ENCODE measurements at places on chromosomes 2 and 18.

GRCh38 chr2:207409517-207409916, 120.2 kb upstream of the CREB1 start:
- no peak for DNase-seq
- H3K36me3 ChIP-seq = no peaks in the 10 kb centered on the region
- peaks cover 11% of the 10 kb centered on the region for H3K4me1 ChIP-seq
- H3K27me3 ChIP-seq = no peaks in the 10 kb centered on the region
- H3K4me3 ChIP-seq = no peak overlapping the region
- no peak overlapping the region for H3K27ac ChIP-seq

GRCh38 chr2:105183555-105184323, 57.8 kb upstream of the GPR45 start:
- H3K27me3 ChIP-seq = no peaks in the 10 kb centered on the region
- H3K4me3 ChIP-seq = no peak overlapping the region
- no peaks in the 10 kb centered on the region for H3K4me1 ChIP-seq

DNA sequence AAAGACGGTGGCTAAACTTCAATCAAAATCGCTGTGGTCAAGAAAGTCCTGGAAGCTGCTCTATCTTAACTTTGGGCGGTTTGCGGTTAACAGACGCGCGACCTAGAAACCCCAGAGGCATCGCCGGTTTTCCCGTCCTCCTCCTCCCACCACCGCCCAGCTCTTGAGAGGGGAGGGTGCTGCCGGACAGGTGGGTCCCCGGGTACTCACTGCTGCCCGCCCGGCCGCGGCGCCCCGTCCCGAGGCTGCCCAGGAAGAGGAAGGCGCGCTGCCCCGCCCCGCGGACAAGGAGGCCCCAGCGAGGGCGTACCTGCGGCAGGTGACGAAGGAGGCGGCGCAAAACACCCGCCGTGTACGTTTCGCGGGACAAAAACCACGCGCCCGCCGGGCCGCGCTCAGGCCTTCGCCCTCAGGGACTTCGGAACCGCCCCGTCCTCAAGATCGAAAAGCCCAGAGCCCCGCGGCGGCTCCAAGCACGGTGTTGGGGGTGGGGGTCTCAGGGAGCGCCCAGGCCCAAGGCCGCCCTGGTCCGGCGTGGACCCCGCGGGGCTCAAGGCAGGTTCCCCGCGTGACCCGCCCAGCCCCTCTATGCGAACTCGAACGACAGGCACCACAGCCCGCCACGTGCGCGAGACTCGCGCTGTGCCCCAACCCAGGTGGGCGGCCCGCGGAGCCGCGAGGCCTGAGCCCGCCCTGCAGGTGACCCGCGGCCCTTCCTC, at the start of gene SH3YL1:
TSS of gene SH3YL1 (minus strand) at position 259 of the 719 bp plus-strand sequence. CDS start at position 211, 48 bp downstream.
- DNase-seq = peak; percentile 59
- no peaks in the 10 kb centered on the region for H3K27me3 ChIP-seq
- peaks cover 2% of the 10 kb centered on the region for H3K4me1 ChIP-seq
- H3K36me3 ChIP-seq = peaks cover 34% of the 10 kb centered on the region
- H3K27ac ChIP-seq = no peak within 1 kb of the TSS

DNA sequence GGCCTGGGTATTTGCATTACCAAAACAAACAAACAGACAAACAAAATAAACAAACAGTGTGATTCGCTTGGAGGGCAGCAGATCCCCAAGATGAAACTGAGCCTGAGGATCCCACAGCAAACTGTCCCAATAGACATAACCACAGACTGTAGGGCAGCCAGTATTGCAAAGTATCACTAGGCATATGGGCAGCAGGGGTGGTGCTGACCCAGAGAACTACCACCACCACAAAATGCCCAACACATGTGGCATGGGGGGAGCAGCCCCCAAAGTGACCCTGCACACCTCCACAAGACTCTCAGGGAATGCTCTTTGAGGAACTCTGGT, 330.1 kb downstream of the CYRIA start:
- peaks cover 10% of the 10 kb centered on the region for H3K4me1 ChIP-seq
- H3K27ac ChIP-seq = no peak overlapping the region
- H3K4me3 ChIP-seq = no peak overlapping the region
- peaks cover 6% of the 10 kb centered on the region for H3K36me3 ChIP-seq
- no peaks in the 10 kb centered on the region for H3K27me3 ChIP-seq

DNA sequence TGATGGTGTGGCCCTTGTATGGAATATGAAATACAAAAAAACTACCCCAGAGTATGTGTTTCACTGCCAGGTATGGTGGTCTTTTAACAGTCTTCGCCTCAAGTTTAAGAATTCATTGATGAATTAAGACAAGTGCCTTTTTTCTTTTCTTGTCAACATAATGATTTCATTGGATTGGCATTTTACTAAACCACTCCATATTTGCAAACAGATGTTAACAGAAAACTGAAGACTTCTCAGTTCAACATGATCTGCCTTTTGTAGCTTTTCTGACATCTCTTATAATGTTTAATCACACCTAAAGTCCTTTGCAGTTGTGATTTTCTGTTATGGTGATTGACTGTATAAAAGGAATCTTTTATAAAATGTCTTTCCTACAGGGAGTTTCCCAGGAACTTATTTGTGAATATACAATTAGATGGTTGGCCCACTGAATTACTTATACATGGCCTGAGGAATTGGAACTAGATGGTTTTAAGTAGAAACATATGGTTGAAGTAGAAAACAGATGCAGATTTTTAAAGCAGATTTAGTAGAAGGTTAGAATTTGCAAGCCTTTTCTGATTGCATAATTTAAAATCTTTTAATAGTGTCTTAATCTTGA, 39.7 kb downstream of the DYNC1I2 start:
- no peak for DNase-seq
- H3K4me1 ChIP-seq = no peaks in the 10 kb centered on the region
- H3K27ac ChIP-seq = no peak overlapping the region
- H3K27me3 ChIP-seq = no peaks in the 10 kb centered on the region
- no peak overlapping the region for H3K4me3 ChIP-seq

DNA sequence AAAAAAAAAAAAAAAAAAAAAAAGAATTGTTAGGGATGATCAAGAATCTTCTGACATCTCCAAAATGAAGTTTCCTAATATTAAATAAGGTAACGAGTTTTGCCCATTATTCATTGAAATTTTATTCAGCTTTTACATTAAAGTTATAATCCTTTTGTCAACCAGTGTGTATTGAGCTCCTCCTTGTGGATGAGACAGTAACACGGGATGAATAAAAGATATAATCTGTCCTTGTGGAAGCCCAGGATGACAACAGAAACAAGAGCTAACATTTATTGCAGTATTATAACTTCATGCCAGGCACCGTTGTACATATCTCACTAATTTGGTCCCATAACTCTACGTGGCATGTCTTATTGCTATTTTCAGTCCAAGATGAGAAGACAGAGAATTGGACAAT, 33.4 kb upstream of the SERPINB7 start:
- no peaks in the 10 kb centered on the region for H3K27me3 ChIP-seq
- H3K4me1 ChIP-seq = no peaks in the 10 kb centered on the region
- no peaks in the 10 kb centered on the region for H3K36me3 ChIP-seq
- no peak for DNase-seq

- no peak for DNase-seq
- no peak overlapping the region for H3K27ac ChIP-seq
- no peaks in the 10 kb centered on the region for H3K27me3 ChIP-seq
- H3K36me3 ChIP-seq = no peaks in the 10 kb centered on the region
- H3K4me1 ChIP-seq = no peaks in the 10 kb centered on the region
Observed at GRCh38 chr2:106932644-106933043, 46.7 kb upstream of the ST6GAL2 start.

DNA sequence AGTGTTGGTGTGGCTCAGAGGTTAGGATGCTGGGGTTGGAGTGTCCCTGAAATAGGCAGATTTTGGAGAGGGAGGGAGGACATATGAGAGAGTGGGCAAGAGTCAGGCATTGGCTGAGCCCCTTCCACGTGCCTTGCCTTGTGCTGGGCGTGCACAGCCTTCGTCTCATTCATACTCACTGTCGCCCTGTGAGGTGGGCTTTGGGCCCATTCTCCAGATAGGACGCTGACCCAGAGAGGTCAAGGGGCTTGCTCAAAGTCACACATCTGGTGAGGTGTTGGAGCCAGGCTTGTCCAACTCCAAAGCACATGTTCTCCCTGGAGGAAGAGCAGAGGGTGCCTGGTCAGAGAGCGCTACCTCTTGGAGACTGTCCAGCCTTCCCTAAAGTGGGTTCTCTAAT, 166.8 kb downstream of the DYSF start:
- H3K4me1 ChIP-seq = no peaks in the 10 kb centered on the region
- peak; percentile 20 for DNase-seq
- H3K27ac ChIP-seq = no peak overlapping the region
- no peak overlapping the region for H3K4me3 ChIP-seq

DNA sequence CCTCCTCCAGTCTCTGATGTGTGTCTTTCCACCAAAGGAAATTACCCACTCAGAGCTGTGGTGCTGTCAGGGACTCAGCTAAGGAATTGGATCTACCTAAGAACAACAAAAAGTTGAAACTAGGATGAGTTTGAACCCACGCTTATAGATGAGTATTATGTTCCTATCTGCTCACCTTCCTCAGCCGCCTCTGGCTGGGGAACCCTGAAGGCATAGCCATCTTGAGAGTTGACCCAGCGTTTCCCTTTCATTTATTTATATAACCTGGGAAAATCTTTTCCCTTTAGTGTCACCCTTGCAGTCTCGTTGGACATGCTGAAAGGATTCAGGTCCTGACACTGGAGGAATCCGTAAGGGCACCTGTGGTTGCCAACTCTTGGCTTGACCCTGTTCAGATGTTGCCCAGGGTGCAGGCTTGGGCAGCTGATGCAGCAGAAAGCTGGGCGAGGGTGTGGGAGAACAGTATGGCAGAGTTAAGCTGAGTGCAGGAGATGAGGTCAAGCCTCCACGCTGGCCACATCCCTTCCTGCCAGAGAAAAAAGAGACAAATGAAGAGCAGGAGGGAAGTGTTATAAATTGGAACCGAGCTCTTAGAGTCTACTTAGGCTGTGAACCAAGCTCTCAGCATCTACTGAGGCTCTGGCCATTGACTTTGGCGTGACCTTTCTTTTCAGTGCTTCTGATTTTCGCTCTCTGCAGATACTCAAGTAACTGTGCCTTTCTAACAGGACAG, 1.9 kb downstream of the CDH20 start:
- peak overlapping the region; percentile 78 for H3K4me3 ChIP-seq
- H3K36me3 ChIP-seq = no peaks in the 10 kb centered on the region
- peaks cover 4% of the 10 kb centered on the region for H3K27me3 ChIP-seq

Data from H9 (cell line).